GM13977 (cell line): ENCODE measurements at places on chromosomes 16 and 17.

GRCh38 chr17:21174186-21174585 is 39.8 kb downstream of the TMEM11 start:
- DNase-seq, result no peak

- DNase-seq, result no peak
Observed at GRCh38 chr16:82641336-82641984, 14.7 kb downstream of the CDH13 start.

DNA sequence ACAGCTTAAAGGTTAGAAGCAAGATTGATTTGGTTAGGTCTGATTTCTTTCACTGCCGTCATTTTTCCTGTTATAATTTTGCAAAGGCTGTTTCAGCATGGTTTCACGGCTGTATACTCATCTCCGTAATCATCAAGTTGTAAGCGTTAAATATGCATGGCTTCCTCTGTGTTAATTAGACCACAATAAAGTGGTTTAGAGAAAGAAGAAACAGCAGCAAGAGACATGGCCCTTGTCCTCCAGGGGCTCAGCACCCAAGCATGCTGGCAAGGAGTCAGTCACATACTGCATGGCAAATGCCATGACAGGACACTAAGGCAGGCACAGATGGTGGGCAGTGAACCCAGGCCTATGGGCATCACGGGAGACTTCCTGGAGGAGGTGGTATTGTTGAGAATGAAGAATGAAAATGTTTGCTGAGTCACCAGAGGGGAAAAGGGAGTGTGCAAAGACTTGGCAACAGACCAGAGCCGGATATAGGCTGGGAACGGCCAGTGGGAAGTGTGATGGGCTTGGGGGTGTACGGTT is 61.4 kb upstream of the PLCG2 start:
- no peak for DNase-seq

DNA sequence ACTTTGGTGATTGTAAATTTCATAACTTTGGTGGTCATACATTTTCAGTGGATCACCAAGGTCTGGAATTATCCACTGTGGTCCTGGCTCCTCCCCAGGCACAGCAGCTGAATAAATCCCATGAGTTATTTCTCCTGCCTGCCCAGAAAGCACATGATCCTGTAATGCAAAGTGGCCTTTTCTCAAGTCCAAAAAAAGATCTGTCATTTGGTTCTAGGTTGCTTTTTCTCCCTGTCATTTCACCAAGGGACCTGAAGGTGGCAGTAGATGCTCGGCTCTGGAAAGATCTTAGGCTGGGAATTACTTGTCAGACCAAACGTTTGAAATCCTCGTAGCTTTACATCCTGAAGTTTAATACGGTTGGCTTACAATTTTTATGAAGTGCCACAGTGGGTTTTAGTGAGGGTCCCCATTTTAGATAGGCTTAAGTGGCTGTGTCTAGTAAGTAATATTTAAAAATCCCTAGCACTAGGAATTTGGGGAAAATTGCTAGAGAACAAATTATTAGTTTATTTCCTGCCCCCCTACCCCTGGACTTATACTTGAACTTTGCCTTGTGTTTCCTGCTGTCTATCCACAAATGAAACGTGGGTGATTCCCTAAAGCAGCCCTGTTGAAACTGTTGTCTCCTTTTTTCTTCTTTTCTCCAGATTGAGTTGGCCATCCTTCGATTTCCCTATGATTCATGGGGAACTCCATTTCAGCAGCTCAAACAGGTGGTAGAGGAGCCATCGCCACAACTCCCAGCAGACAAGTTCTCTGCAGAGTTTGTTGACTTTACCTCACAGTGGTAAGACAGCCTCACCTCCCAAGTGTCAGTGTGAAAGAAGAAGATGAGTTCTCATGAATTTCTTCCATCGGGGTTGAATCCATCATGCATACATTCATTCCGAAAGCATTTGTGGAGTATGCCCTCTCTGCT is 111.7 kb downstream of the MAP2K6 start:
- peak; percentile 32 for DNase-seq

DNA sequence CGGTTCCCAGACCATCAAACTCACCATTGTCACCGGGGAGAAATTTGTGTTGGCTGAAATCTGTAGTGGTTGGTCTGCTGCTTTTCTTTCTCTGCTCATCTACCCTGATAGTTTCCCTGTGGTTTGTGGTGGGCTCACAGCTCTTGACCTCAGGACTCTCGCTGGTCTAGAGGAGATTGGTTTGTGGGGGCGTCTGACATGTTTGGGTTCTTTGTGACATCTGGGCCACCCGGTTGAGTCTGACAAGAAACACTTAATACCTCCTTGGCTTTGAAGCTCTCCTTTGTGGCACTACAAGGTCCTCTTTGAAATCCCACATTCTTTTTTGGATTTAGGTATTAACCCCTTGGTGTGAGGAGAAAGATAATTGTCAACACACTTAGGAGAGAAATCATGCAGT is 662.0 kb downstream of the WWOX start:
- peak; percentile 22 for DNase-seq

GRCh38 chr16:16062023-16062937 is 112.9 kb downstream of the ABCC1 start:
- DNase-seq, result no peak

- DNase-seq, result no peak
Observed at GRCh38 chr16:54443352-54443751, 156.8 kb upstream of the IRX3 start.

- DNase-seq, result peak; percentile 78
Observed at GRCh38 chr17:2025220-2025621, at the start of gene RTN4RL1. TSS of gene RTN4RL1 (minus strand) at chr17:2025334. CDS start at chr17:2024865, 469 bp downstream.

DNA sequence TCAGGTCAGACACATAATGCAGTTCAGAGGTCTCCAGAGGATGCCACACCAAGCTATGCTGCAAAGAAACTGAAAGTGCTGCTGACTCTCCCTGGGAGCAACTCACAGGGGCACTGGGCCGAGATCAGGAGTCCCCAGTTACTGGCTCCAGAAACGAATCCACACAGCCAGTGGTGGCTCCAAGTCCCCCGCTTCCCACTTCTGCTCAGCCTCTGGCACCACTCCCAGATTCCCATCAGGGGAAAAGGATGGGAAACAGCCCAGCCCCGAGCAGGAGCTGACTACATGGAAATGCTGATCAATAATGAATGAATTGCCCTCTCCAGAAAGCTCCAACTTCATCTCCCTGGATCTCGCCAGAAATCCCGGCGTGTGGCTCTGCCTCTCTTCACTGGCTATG is 62.3 kb upstream of the CDH5 start:
- DNase-seq, result no peak

DNA sequence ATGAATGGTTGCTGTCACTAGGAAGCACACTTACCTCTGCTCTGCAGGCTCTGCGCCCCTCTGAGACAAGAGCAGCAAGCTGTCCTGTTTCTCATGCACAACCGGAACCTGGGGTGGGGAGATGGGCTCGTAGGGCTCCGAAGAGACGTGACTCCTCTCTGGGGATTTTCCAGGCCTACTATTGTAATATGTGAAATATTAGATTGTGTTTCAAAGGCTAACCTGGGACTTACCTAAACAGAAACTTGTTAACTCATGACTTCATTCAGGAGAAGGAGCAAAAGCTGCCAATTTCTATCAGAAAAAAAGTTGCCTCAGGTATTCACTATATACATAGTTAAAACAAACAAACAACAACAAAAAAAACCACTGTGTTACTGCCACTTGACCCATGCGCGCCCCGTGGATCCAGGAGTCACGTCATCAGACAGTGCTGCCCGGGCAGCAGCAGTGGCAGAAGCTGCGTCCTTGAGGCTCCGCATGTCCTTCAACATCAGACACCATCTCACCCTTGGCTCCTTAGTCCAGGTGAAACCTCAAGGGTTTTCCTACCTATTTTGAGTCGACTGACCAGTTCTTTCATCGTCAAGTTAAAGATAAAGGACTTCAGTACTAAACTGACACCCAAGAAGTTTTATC is 49.3 kb downstream of the TTC19 start:
- no peak for DNase-seq

- DNase-seq, result peak; percentile 84
Observed at GRCh38 chr17:3012926-3013581, 50.4 kb downstream of the OR1D5 start.

DNA sequence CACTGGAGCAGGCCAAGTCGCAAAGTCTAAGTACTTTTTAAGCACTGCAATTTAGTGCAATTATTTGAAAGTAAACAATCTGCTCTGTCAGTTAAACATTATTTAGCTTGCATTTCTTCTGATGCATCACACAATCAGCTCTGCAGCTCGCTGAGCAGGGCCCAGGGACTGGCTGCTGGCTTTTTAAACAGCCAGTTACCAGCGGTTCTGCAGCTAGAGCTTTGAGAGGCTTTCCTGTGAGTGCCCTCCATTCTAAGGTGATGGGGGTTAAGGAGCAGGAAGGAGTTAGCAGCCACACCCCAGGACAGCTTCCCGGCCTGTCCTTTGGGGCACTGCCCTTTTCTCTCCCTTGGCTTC is 154.3 kb downstream of the SALL1 start:
- no peak for DNase-seq

DNA sequence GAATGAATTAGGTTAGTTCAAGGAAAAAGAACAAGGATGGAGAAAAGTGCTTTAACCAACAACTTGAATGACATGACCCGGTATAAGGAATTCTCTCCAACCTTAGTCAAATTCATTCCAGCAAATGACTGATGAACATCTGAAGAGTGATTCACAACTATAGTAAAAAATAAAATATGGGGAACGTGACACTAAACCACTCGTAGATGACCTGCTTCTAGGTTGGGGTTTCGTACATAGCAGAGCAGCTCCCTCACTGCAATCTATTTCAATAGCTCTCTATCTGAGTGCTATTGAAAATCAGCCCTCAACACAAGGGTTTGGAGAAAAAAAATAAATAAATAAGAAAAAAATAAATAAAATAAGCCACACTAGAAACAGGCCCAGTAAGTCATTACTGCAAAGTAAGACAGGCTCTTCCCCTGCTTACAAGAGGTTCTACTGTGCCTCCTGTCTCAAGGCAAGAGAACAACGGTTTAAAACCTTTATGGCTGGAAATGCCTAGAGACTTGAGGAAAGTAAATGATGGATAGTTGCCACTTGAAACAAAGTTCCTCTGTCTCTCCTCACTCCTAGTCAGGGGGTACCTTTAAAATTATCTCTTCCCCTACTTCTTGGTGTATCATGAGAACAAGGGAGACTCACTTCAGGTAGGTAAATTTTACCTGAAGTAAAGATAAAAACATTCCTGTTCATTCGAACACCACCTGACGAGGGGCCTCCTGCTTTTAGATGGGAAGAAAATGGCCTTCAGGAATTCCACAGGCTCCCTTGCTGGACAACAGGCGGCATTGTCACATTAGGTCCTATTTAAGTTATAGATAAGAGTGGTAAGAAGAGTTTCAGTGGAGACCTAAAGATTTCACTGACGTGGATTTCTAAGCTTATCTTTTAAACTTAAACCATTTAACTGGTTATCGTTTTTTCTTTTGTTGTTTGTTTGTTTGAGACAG is 20.5 kb downstream of the COG7 start:
- no peak for DNase-seq

GRCh38 chr16:89190150-89190958 is 10.0 kb downstream of the SLC22A31 start:
- no peak for DNase-seq

- no peak for DNase-seq
Observed at GRCh38 chr16:83928341-83929055, 24.5 kb upstream of the OSGIN1 start.

DNA sequence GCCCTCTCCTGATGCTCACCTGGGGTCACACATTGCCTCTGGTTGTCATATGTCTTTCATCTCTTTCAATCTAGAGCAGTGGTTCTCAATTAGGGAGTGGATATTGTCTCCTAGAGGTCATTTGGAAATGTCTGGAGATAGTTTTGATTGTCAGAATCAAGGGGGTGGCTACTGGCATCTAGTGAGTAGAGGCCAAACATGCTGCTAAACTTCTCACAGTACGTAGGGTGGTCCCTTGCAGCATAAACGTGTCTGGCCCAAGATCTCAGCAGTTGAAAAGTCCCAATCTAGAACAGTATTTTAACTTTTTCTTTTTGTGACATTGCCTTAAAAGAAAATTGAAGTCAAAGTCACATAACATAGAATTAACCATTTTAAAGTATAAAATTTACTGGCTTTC is 30.5 kb upstream of the SLC5A10 start:
- no peak for DNase-seq

DNA sequence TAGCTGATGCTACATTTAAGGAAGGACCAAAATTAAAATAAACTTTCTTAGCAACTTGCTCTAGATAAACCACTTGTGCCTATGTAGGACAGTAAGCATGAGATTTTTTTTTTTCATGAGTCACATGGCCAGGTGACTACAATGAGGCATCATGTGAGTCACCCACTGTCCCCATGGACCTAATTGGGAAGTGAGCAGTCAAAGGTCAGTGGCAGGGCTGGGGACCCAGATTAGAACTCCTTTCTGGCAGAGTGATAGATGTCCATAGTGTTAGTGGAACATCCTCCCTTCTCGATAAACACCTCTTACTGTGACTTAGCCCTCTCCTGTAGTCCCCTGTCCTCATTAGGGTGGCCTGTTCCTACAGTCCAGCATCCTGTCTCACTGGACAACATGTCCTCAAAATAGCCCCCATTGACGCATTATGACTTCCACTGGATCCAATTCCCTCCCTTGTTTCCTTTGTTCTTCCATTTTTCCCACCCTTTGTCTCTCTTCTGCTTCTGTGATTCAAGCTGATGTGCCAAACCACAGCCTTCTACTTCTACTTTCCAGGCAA is 12.4 kb downstream of the ITGB3 start:
- no peak for DNase-seq

DNA sequence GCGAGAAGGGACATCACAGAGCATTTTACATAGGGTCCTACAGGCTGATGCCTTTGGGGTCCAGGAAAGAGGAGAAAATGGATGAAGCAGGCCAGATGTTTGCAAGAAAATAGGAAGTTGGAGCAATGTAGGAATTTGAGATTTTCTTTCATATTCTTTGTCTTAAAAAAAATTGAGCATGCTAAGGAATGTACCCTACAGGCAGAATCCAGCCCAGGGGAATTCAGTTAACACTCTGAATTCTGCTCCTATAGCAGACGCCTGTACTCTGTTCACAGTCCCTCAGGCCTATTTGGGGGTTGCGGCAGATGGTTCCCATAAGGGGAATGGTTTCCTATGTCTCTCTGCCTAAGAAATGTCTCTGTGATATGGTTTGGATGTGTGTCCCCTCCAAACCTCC is 393.7 kb upstream of the C16orf82 start:
- no peak for DNase-seq

DNA sequence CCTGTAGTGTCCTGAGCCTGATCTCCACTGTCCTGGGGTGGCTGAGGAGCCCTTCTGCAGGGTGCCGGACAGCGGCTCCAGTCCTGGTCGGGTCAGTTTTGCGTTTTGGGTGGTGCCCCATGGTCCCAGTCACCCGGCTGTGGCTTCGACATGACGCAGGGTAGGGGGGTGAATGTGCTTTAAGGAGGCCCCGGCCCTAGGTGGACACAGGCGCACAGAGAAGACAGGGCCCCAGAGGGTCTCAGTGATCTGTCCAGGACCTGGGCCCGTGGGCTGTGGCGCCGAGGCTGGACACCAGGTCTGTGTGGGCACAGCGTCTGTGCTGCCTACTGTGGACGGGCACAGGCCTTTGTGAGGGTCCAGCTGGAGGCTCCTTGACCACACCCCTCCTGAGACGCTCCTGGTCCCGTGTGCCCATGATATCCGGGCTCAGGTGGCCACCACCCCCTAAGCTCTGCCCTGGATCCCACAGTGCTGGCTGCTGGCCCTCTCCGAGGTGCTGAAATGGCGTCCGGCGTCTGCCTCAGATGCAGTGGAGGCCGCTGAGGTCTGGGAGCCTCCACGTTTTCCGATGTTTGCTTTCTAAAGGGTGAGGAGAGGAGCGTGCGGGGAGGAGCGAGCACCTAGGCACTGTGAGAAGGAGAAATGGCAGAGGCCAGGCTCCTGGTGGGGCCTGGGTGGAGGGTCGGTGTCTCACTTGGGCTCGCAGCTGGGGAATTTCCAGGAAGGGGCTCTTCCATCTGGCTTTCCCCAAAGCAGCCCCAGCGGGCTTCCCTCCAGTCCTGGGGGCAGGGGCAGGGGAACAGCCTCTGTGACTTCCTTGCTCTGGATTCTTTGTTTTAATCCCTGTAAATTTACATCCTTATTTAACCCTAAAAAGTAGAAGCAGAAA is 56.1 kb upstream of the ACSF3 start:
- DNase-seq, result peak; percentile 66
